GM12878 (cell line): ENCODE measurements at places on chromosomes 3 and 15. TPM values are rescaled to one million over a fixed set of nuclear protein-coding genes. Genes with fewer than 3 reads are reported as not detected.

DNA sequence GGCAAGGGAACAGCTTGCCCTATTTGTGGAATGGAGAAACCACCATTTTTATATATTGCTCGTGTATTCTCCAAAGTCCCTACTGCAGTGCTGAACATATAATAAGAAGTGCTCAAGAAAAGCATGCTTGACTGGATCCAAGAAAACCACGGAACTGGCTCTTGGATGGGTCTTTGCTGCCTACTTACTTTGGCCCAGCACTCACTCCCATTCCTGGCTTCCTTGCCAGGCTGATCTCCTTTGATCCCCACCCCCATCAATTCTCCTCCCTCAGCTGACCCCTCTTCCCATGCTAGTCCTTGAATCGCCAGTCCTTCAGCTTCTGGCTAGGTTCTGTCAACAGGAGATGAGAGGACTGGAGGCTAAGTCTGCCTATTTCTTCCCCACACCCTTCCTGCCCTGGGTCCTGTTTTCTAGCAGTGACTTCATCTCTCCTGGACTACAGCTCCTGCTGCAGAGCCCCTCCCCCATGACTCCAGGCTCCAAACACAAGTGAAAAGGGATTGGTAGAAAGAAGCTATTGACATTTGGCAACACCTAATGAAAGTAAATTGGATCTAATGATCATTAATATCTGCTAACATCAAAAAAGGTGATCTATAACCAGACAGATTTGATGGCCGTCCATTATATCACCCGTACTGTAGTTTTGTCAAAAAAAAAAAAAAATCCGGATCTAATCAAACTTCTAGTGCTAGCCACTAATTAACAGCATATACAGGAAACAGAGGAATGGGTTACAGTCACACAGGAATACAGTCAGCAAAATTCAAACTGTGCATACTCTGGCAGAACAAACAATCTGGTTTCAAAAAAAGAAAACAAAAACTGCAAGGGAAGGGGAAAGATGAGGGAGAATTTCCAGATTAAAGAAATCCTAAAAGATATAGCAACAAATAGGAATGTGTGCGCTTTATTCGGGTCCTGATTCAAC lies 7.8 kb downstream of the FAM240A start:
- H3K4me3 ChIP-seq: no peak overlapping the region
- H3K27me3 ChIP-seq: peaks cover 4% of the 10 kb centered on the region; the same call in 1 of the 2 replicates
- no peaks in the 10 kb centered on the region for H3K36me3 ChIP-seq
- no peak overlapping the region for H3K27ac ChIP-seq
- DNase-seq: no peak

GRCh38 chr15:85639752-85640381 lies 154.9 kb downstream of the KLHL25 start:
- no peaks in the 10 kb centered on the region for H3K27me3 ChIP-seq
- H3K27ac ChIP-seq: no peak overlapping the region
- DNase-seq: no peak
- H3K4me1 ChIP-seq: no peaks in the 10 kb centered on the region
- no peaks in the 10 kb centered on the region for H3K36me3 ChIP-seq
- H3K4me3 ChIP-seq: no peak overlapping the region

GRCh38 chr3:177337541-177338331 lies 140.5 kb upstream of the TBL1XR1 start:
- DNase-seq: peak; percentile 87
- H3K36me3 ChIP-seq: no peaks in the 10 kb centered on the region
- no peaks in the 10 kb centered on the region for H3K27me3 ChIP-seq
- peak overlapping the region; percentile 73 for H3K27ac ChIP-seq
- peaks cover 24% of the 10 kb centered on the region for H3K4me1 ChIP-seq

Gene TM4SF4
- 1.3 and 1.7 TPM in 2 replicates for total RNA-seq

DNA sequence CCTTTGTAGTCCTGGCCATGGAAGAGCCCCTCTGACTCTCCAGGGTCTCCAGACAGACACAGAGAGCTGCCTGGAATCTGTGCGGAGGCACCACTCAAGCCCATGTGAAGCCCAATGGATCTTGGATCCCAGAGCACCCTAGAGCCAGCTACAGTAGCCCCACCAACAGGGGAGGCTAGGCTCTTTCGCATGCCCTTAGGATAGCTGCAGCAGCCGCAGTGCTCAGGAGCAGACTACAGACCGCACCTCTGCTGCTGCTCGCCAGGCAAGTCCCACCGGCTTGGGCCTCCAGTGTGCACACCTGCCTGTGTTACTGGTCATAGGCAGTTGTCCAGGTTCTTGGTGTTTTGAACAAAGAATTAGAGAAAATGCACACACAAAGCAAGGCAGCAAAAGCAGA lies 131.6 kb downstream of the SPATA16 start:
- no peak for DNase-seq
- no peak overlapping the region for H3K4me3 ChIP-seq
- no peaks in the 10 kb centered on the region for H3K36me3 ChIP-seq
- H3K27me3 ChIP-seq: no peaks in the 10 kb centered on the region

DNA sequence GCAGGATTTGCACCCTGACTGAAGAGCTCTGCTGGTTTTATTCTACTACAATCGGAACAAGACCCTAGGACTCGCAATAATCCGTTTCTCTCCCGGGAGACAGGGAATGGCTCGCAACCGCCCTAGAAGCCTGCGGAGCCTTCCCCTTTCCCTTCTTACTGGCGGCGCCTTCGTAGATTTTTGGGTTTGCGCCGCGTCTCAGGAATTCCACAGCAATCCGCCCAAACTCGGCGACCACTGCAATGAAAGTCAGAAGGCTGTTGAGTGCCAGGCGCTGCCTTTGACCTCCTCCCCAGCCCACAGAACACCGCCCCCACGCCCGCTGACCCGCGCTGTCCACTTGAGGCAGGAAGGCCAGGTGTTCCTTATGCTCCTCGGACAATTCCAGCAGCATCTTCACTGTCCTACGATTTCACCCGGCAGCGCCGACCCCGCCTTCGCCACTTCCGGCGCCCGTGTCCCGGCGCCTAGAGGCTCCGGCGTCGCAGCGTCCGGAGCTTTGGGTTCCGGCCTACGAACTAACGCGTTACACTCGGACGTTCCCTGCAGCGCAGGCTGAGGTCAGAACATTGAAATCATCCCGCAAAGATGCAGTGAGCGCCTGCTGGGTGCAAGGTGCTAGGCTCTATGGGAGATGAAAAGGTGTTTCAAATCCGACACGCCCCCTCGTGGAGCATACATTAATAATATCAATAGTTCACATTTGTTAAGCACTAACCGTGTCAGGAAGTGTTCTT lies at the start of gene COMMD2:
Gene COMMD2 (minus strand): TSS at position 439 of the 737 bp plus-strand sequence. CDS start 45 bp downstream, at position 394.
- DNase-seq: peak; percentile 84
- H3K36me3 ChIP-seq: no peaks in the 10 kb centered on the region; the same call in 1 of the 2 replicates
- H3K4me3 ChIP-seq: peak within 1 kb of the TSS; percentile 85
- no peaks in the 10 kb centered on the region for H3K27me3 ChIP-seq
- H3K4me1 ChIP-seq: no peaks in the 10 kb centered on the region

DNA sequence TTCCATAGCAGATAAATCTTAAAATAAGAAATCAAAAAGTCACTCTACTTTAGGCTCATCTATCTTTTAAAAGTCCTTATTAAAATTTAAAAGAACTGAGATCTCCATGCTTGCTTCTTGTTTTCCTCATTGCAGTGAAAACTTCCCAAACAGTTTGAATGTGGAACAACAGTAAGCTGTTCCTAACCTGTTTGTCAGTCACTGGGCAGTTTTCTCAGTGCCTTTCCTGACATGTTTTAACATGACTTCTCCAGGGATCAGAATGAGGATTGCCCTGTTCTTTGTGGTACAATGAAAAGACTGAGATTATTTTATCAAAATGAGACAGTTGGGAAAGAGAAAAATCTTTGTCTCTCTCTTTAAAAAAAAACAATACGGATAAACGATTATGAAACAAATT lies 774 bp downstream of the GPR87 start:
- H3K4me1 ChIP-seq: no peaks in the 10 kb centered on the region

- no peaks in the 10 kb centered on the region for H3K27me3 ChIP-seq
- H3K4me1 ChIP-seq: peaks cover 8% of the 10 kb centered on the region
- no peaks in the 10 kb centered on the region for H3K36me3 ChIP-seq
- H3K4me3 ChIP-seq: no peak overlapping the region
These were observed 78.1 kb upstream of the AKAP13 start for GRCh38 chr15:85302271-85302670.

Gene FILIP1L
- 3.3 and 3.4 TPM in 2 replicates for total RNA-seq

DNA sequence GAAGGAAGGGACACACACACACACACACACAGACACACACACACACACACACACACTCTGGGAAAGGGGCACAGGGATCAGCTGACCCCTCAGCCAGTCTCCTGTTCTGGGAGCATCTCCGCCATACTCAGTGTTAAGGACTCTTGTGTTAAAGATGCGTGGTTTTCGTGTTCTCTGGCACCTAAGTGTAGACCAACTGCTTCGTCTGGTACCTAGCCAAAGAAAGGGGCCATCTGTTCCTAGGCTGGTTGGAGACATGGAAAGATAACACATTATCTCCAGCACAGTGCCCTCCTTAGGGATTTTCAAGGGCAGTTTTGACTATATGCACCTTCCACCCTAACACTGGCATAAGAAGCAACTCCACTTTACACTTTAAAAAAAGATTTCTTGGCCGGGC lies 65.1 kb downstream of the EPHB1 start:
- H3K36me3 ChIP-seq: no peaks in the 10 kb centered on the region; the same call in none of the 2 replicates
- H3K4me1 ChIP-seq: peaks cover 11% of the 10 kb centered on the region
- H3K27ac ChIP-seq: no peak overlapping the region

GRCh38 chr3:169122416-169122815 lies 541.1 kb downstream of the MECOM start:
- no peaks in the 10 kb centered on the region for H3K36me3 ChIP-seq
- H3K4me3 ChIP-seq: no peak overlapping the region
- H3K27me3 ChIP-seq: no peaks in the 10 kb centered on the region
- no peaks in the 10 kb centered on the region for H3K4me1 ChIP-seq

Gene LDHAL6B
- not detected in 2 replicates for total RNA-seq

Gene WDR72
- total RNA-seq: 0.03 TPM in 1 of 2 replicates, not detected in the other

- no peaks in the 10 kb centered on the region for H3K36me3 ChIP-seq
- H3K27ac ChIP-seq: peak overlapping the region; percentile 22
- H3K27me3 ChIP-seq: no peaks in the 10 kb centered on the region
These were observed 35.8 kb upstream of the TSC22D2 start for GRCh38 chr3:150372320-150372719.
